GM13977 (cell line): ENCODE measurements at places on chromosomes 11 and 22.

GRCh38 chr11:119108146-119108856 lies 1.2 kb downstream of the C2CD2L start:
- DNase-seq, result peak; percentile 62

DNA sequence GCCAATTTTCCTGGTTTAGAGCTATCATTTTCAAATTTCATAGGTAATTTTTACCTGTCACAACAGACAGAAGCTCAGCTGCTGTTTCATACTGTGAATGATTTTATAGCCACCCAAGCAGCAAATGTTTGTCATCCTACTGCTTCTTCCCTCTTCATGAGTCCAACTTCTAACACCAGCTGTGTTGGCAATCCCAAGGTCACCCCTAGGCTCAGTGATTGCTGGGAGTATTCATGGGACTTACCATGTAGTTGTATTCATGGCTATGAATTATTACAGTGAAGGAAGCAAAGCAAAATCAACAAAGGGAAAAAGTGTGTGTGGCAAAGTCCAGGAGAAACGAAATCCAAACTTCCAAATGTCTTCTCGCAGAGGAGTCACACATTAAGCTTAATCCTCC lies 28.5 kb downstream of the CUL5 start:
- no peak for DNase-seq

GRCh38 chr22:24144056-24144777 lies 37.1 kb upstream of the SUSD2 start:
- DNase-seq, result no peak

DNA sequence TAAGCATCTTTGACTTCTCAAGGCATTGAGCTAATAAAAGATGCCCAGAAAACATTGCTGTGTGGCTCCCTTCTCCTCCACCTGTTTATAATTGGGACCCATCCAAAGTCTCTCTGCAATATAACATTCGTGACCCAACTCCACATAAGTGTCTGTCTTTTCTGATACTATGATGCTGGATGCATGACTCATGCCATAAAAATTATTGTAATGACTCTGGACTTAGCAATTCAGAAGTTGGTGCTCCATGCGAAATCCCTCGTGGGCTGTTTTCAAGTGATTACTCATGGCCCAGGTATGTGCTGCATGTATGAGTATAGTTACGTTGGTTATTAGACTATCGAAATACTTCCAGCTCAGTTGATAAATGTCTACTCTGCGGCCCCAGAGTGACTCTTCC lies 11.7 kb downstream of the FJX1 start:
- no peak for DNase-seq

- DNase-seq, result no peak
Measured at GRCh38 chr11:134578807-134579723, 167.0 kb upstream of the B3GAT1 start.
